Small intestine (tissue), 16 donors: ENCODE measurements at places on chromosomes 5 and 9.

GRCh38 chr5:60522292-60522905 is 177.6 kb downstream of the DEPDC1B start:
- DNase-seq: no peak

DNA sequence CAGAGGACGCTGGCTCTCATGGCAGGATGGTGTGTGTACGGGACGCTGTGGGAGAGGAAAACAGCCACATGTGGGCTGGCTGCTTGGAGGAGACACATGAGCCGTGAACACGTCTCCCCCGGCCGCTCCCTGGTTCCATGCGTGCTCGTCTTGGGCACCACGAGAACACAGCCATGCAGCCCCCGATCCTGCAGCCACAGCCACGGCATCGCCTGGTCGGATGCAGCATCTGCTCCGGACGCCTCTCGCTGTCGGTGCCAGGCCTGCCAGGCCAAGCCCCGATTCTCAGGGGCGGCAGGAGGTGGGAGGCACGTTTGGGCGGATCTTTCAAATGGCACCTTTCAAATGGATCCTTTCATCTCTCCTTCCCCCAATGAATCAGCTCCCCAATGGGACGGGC is 3.2 kb downstream of the LCN10 start:
- no peak for DNase-seq

DNA sequence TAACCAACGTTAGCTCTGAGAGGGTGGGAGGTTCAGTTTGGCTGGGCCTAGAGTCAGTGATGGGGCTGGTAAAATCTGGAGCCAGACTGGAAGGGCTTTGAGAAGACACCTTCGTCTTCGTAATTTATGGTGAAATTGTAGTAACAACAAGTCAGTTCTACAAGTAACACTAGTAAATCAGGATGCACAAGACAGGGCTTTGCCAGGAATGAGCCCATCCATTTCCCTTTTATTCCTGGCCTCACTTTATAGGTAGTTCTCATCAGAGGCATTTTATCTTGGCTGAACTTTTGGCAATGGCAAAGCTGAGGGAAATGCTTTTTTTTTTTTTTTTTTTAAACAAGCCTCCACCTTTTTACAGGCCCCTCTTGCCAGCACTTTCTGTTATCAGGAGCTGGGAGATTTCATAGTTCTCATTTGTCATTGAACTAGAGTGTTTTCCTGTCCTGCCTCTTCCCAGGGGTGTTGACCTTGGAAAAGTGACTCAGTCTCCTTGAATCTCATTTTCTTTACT is 110.5 kb upstream of the KLF4 start:
- peak; percentile 49 for DNase-seq

DNA sequence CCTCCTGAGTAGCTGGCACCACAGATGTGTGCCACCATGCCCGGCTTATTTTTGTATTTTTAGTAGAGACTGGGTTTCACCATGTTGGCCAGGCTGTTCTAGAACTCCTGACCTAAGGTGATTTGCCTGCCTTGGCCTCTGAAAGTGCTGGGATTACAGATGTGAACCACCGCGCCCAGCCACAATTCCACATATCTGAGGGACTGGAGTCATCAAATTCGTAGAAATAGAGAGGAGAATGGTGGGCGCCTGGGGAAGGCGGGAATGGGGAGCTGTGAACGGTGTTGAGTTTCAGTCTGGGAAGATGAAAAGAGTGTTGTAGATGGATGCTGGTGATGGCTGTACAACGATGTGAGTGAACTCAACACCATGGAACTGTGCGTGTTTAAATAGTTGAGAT is 1.9 kb upstream of the ABO start:
- no peak for DNase-seq

DNA sequence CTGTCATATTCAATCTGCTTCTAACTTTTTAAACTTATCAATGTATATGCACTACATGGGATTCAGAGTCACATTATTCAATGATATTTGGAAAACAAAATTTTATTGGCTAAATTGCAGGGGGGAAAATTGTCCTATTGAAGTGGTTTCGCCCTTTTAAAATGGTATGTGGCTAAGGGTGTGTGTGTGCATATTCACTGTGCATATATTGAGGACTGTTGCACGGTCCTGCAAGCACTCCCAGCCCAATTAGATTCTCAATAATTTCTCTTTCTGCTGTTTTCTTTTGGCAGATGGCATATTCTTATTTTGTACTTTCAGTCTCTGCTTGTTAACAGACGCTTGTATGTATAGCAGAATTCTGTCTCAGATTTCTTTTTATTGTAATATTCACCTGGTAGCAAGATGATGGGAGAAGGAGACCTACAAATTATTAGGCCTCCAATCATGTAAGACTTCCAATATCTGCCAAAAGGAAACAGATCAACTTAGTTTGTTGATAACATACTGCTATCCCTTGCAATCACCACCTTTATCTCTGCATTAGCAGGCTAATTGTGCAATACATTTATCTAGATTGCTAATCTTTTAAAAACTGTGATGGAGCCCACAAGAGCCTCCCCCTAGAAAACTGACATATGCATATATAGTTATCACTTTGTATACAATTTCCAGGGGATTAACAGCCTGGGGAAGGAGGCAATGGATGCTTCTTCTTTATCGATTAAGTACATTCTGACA is 411.5 kb downstream of the PLK2 start:
- DNase-seq: no peak

DNA sequence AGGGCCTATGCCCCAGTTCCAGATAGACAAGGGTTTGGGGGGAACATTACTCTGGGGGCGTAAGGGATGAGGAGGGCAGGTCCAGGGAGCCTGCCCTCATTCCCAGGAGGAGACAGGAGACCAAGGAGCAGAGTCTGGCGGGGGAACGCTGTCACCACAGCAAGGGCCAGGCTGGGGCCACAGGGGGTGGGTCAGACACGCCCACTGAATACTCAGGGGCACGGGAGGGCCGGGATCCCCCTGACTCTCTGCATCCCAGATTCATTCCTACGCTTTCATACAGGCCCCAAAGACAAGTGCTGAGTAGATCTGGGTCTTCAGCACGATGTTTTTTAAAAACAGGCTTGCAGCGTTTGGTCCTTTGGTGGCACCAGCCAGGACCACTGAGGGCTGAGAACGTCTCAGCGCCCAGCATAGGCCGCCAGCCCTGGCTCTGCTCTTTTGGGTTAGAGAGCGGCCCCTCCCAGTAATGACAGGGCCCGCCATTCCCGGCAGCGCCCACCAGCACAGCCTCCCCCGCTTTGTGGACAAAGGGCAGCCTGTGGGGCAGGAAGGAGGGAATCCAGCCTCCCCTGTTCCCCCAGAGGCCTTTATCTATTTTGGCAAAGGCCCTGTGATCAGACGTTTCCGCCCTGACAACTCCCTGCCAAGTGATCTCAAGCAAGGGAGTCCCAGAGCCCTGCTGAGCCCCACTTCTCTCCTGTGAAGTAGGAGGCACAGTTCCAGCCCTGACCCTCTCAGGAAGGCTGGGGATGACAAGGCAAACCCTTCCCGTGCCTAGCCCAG is 24.9 kb downstream of the NEK6 start:
- DNase-seq: peak; percentile 32

- no peak for DNase-seq
Measured at GRCh38 chr5:114363837-114364236, 2.0 kb downstream of the KCNN2 start.

GRCh38 chr5:135220394-135221186 is 178.4 kb downstream of the MACROH2A1 start:
- DNase-seq: no peak

DNA sequence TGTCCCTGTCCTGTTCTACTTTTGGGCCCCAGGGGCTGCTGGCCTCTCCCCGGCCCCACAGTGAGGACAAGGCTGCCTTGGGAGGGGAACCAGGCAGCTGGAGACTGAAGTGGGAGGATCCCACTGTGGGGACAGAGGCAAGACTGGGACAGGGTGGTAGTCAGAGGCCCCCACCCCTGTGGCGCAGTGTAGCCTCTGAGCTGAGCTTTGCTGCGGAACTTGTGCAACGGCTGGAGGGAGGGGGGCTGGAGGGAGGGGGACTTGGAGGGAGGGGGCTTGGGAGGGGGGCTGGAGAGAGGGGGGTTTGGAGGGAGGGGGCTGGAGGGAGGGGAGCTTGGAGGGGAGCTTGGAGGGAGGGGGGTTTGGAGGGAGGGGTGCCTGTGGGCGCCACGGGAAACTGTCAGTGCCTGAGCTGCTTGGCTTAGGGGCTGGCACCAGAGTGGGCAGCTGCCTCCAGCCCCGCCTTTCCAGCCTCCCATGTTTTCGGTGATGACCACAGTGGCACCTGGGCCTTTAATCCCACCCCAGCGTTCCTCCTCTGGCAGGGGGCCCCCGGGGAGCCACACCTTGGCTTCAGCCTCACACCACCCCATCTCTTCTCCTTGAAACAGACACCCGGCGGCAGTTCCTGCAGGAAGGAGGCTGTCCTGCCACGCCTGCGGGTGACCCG is 2.3 kb upstream of the FUT7 start:
- DNase-seq: no peak

DNA sequence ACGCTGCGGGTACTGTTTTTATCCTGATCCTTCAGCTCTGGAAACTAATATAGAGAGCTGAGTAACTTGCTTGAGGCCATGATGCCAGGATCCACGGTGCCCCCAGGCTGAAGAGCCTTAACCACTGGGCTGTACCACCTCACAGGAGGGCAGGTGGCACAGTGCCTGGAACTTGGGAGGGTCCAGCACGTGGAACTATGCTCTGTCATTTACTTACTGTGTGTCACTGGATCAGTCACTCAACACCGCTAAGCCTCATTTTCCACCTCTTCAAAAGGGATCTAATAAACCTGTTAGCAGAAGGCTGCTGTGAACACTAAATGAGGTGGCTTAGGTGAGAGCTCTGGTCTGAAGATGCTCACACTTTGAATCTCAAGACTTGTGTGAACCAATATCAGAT is 29.6 kb downstream of the KCNIP1 start:
- DNase-seq: no peak

DNA sequence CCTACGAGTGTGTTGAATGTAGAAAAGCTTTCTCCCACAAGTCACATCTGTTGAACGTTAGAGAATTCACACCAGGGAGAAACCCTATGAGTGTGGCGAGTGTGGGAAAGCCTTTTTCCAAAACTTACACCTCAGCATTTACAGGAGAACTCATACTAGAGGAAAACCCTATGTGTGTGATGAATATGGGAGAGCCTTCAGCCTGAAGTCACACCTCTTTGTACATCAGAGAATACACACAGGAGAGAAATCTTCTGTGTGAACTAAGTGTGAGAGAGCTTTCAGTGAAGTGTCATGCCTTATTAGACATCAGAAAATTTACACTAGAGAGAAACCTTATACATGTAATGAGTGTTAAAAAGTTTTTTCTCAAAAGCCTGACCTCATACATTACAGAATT is 41.8 kb upstream of the GPX3 start:
- no peak for DNase-seq

DNA sequence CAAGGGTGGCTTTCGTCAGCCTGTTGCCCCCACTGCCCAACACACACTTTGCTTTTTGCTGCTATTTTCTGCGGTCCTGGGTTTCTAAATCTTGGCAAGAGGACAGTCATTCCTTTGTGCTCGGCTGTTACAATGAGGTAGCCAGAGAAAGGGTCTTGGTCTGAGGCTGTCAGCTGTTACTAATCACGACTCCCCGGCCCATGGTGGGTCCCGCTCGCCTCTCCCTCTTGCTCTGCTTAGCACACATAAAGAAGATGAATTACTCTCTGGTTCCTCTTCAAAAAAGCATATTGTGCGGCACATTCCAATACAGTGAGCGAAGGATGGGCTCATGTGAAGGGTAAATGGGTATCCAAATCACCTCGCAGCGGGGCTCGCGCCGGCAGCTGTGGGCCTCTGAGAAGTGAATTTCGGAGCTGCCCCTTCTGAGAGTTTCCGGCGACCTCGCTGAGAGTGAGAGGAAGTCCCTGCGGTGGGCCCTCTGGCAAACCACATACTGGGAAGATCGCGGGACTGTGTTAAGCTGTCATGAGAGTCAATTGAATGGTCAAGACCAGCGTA is 56.0 kb downstream of the SLC1A3 start:
- no peak for DNase-seq

GRCh38 chr5:6859951-6860638 is 146.9 kb downstream of the TENT4A start:
- no peak for DNase-seq

DNA sequence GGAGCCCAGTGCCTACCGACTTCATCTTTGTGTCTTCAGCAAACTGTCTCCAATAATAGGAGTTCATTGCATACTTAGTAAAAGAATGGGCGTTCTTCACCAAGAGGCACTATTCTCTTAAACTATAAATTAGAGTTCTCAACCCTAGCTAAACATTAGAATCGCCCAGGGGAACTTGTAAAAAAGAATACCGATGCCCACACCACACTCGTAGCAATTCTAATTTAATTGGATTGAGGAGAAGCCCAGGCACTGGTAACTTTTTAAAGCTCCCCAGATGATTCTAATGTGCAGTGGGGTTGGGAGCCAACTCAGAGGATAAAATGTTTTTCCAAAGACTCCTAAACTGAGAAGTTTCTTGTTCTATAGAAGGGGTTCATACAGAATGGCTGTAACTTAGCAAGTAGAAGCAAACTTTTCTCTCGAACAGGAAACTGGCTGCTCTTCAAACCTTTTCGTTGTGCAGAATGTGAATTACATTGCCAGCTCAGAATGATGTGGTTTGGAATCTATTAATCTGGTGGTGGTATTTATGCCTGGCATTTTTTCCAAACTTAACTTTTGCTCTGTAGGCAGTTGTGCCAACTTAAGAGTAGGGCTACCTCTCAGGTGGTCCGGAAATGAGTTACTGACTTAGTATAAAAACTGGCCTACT is 26.4 kb upstream of the NFIB start:
- DNase-seq: no peak

DNA sequence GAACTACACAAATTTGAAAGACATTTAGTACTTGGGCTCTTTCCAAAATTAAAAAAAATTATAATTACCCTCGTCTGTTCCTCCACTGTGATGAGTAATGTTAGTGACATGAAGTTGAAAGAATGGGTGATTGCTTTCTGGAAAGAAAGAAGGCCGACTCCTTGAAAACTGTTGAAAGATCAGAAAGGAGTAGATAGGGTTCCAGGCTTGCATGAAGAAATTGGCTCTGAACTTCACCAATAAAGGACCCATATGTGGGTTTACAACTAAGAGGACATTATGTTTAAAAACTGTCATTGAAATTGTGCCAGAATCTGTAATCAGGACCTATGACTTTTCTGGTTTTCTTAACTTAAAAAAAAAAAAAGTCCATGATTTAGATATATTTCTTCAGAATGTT is 20.7 kb upstream of the MOCS2 start:
- no peak for DNase-seq
